ENCODE measurements at places on chromosomes 1 and 21.

DNA sequence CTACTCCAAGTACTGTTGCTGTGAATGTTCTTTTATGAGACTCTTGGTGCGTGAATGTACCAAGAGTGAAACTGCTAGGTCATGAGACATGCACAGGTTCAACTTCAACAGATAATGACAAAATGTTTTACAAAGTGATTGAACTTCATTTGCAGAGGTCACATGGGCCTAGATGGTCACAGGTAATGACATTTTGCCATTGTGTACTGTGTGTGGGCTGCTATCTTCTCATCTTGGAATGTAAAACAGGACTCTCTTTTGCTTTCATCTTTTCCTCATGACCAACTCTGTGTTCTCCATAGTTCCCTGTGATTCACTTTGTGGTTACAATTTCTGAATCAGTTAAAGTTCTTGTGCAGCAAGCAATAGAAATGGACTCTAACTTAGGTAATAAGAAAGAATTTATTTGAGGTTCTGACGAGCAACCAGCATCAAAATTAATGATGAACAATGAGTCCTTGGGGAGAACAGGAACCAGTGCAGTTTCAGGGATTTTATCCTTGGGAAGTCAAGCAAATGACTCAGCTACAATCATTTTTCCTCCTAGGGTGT is 16.2 kb upstream of the TSNAX start:
- H3K27ac ChIP-seq, result no peak overlapping the region
- no peaks in the 10 kb centered on the region for H3K27me3 ChIP-seq
- no peaks in the 10 kb centered on the region for H3K36me3 ChIP-seq
- no peaks in the 10 kb centered on the region for H3K4me1 ChIP-seq
- no peak overlapping the region for H3K4me3 ChIP-seq
- no peak for DNase-seq

DNA sequence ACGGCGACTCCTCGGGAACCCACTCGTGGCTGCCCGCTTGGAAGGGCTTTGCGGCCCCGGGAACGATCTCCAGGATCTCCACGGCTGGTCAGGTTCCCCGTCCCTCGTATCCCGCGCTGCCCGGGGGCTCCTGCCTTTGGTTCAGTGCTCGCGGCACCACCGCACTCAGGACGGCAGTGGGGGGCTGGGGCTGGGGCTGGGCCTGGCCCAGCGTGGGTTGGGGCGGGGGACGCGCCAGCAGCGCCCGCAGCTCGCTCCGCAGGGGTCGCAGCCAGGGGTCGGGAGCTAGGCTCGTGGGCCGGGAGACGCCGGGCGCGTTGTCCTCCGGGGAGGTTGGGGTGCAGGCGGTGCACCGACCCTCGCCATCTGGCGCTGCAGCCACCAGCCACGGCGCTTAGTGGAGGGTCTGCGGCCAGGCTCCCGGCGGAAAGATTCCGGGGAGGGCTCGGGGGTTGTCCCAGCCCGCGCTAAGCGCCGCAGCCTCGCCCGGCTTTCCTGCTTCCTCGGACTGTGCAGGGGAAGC is 8.9 kb downstream of the SIM2 start:
- H3K27me3 ChIP-seq, result peaks cover 90% of the 10 kb centered on the region
- H3K27ac ChIP-seq, result no peak overlapping the region

GRCh38 chr1:46657775-46658174 is 10.4 kb downstream of the ATPAF1 start:
- H3K27me3 ChIP-seq, result no peaks in the 10 kb centered on the region
- no peaks in the 10 kb centered on the region for H3K36me3 ChIP-seq
- no peak for DNase-seq
- H3K4me1 ChIP-seq, result no peaks in the 10 kb centered on the region
- H3K27ac ChIP-seq, result no peak overlapping the region

DNA sequence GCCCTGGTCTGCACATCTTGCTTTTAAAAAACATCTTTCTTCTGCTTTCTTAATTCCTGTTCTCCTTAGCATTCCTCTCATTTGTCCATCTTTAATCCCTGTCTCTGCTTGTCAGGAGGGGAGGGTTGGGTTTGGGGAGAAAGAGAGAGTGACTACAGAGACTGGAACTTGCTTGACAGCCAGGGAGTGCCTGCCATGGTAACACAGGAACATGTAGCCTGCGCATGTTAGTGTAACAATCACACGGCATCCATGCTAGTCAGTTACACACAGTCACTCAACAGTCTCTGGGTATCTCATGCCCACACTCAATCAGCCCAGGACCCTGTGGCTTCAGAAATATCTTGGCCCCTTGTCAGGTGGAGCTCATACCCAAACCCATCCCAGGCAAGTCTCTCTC is 818 bp upstream of the TFAP2E start:
- no peak for DNase-seq
- H3K4me3 ChIP-seq, result no peak overlapping the region
- peaks cover 51% of the 10 kb centered on the region for H3K27me3 ChIP-seq
- H3K36me3 ChIP-seq, result no peaks in the 10 kb centered on the region
- no peak overlapping the region for H3K27ac ChIP-seq
- peaks cover 7% of the 10 kb centered on the region for H3K4me1 ChIP-seq

GRCh38 chr1:16151196-16151994 is 4.5 kb downstream of the EPHA2 start:
- no peak overlapping the region for H3K4me3 ChIP-seq
- H3K36me3 ChIP-seq, result peaks cover 20% of the 10 kb centered on the region
- peak overlapping the region; percentile 72 for H3K27ac ChIP-seq
- DNase-seq, result no peak
- H3K27me3 ChIP-seq, result no peaks in the 10 kb centered on the region

- H3K27ac ChIP-seq, result no peak overlapping the region
- no peaks in the 10 kb centered on the region for H3K27me3 ChIP-seq
- H3K36me3 ChIP-seq, result no peaks in the 10 kb centered on the region
Measured at GRCh38 chr1:22760455-22760854, 49.8 kb downstream of the EPHB2 start.
